ENCODE measurements at places on chromosomes 11 and 22. TPM values are rescaled to one million over a fixed set of nuclear protein-coding genes. Genes with fewer than 3 reads are reported as not detected.
A peak's percentile ranks its signal among the peaks of the same experiment; 100 is the strongest.

The SEC14L3 gene
- total RNA-seq: not detected

DNA sequence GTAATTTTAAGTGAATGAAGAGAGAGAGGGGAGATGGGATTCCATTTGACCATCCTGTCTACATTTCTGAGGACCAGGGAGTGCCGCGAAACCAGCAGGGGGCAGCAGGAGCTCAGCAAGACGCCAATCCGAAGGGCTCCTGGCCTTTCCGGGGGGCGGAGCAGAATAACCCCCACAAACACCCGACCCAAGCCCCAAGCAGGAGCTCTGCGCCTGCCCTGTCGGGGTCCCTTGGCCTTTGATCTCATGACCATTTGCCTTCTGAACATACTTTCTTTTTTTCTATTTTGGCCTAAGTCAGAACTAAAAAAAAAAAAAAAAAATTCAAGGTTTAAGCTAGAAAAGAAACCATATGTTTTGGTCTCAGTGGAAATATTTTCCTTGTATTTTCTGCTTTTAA, 21.9 kb upstream of the SCN2B start:
- DNase-seq: peak; percentile 87

DNA sequence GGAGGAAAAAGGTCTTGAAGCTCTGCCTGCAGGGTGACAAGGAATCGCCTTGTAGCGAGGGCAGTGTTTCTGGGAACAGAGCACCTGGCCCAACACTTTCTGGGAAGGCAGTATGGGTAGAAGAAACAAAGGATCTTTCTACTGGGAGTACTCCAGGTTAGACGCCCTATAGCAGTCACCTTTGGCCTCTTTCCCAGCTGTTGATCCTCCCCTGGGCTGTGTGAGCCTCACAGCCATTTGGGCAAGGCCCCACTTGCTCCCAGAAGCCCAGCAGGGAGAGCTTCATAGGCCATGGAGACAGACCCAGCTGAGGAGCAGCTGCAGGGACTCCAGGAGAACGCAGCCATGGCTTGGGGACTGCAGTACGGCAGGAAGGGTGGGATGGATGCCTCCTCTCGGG, 1.2 kb downstream of the SLCO2B1 start:
- no peak for DNase-seq

DNA sequence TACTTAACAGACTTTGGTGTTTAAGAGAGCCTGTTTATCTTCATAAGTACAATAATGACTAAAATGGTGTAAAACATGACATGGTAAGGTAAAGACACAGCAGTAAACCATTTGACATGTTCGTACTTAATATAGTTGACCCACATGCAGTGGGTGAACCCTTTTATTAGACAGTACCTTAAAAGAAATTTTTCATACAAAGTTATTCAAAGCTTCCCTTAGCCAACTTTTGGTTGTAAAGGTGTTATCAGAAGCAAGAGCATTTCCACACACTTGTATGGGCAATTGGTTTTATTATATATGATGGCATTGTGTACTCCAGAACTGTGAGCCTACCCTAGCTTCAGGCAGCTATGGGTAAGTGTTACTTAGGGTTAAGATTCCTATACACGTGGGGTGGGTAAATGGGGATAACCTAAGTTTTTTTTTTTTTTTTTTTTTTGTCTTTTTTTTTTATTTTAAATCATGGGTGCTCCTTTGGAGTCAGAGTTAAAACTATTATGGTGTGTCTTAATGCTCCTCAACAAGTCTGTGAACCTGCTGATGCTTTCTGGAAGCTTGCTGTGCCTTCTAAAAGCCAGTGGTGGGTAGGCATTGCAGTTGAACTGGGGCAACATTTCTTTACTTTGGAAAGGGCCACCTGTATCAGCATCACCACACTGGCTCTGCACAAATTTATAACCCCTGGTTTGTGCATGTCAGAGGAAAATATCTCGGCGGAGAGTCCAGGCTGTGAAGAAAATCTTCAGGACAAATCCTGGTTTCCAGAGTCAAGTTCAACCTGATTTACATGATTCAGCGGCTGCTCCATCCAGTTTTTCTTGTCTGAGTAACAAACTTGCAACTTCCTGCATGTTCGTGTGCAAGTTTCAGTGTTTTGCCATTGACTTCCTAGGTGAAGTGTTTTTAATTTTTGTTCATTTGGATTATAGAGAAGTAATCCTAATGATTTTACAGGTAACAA, 3.3 kb downstream of the PCF11 start:
- DNase-seq: peak; percentile 36

The JAML gene
- 0.74 TPM for total RNA-seq

DNA sequence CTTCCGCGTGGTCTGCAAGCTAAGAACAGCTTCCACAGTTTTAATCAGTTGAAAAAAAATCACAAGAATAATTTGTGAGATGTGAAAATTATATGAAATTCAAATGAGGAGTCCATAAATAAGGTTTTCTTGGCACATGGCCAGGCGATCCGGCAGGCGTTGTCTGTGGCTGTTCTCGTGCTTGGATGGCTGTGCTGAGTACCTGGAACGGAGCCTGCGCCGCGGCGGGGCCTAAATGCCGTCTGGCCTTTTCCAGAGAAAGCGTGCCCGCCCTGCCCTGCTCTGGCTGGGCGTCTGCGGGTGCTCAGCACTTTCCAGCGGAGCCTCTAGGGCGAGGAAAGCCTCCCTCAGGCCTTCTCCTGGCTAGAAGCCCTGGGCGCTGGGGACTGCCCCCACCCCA, 41.8 kb downstream of the OSBPL5 start:
- DNase-seq: no peak

DNA sequence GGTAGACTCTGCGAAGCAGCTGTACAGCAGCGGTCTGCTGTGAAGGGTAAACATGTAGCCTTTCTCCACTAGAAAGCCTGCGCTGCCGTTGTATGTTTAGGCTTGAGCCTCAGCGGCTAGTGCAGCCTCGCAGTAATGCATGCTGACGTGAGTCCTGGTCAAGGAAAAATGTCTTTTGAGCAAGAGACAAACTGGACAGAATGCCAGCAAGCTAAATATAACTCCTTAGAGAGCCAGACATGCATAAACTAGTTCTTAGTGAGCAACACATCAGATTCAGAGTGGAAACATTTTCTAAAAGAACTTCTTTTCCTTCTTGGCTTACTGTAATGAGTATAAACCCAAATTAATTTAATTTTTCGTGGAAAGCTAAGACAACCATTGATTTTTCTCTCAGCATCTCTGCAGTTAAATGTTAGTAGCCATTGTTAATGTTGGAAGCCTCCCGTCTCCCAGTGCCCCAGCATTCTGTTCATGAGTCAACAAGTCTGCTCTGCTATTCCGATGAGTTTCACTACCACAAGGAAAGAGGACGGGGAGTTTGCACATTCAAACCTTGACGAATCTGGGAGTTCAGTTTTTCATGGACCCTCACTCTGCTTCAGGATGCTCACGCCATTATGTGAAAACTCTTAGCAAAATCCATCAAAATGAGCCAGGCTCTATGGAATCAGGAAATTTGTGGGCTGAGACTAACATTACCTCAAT, 51.4 kb downstream of the JAM3 start:
- DNase-seq: no peak

The VSIG10L2 gene
- not detected for total RNA-seq

GRCh38 chr22:26359156-26359555, 69.9 kb upstream of the ASPHD2 start:
- DNase-seq: no peak

DNA sequence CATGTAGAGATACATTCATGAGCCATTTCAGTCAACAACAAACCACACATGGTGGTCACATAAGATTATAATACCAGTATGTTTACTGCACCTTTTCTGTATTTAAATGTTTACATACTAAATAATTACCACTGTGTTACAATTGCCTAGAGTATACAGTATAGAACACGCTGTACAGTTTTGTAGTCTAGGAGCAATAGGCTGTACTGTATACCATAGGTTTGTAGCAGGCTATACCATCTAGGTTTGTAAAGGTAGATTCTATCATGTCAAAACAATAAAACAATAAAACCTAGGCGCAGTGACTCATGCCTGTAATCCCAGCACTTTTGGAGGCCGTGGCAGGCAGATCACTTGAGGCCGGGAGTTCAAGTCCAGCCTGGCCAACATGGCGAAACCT, 1.1 kb downstream of the TRIM48 start:
- no peak for DNase-seq

- DNase-seq: no peak
These were observed 264.6 kb upstream of the PLET1 start for GRCh38 chr11:112525270-112525669.

- DNase-seq: no peak
These were observed 5.1 kb downstream of the SSTR3 start for GRCh38 chr22:37206841-37207821.

DNA sequence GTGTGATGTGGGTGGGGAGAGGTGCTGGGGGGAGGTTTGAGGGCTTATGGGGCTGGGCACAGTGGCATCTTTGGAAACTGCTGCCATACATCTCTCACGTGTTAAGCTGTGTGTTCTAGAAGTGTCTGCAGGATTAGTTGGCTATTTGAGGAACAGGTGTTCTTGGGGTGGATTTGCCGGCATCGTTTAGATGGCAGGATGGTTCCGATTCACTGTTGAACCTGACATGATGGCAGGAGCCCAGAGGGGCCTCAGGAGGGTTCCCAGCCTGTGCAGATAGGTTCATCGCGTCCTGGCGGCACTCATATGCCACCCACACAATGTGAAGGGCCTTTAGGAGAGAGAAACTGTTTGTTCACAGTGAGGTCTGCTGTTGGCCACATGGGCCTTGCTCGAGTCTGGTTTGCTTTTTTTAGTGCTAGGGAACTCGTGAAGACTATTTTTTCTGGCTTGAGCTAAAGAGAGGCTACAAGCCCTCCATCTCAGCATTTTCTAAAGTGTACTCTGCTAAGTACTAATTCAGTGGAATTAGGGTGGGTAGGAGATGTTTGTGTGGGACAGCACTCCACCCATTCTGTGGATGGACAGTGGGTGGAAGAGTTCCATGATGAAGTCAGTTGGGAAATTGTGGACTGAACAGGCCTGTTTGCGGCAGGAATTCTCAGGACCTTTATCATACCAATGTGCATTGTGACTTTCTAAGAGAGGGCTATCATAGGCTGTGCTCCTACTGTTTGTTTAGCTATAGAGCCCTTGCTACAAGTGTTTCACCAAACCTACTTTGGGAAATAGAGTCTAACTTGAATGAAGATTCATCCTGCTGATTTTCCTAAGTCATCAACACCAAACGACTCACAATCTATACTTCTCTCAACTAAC, 55.4 kb upstream of the PLET1 start:
- no peak for DNase-seq

- DNase-seq: no peak
These were observed 252.1 kb upstream of the PITPNB start for GRCh38 chr22:28171115-28171514.

The CCND1 gene
- total RNA-seq: not detected

The RAG1 gene
- not detected for total RNA-seq

GRCh38 chr22:28112548-28113043, 193.5 kb upstream of the PITPNB start:
- peak; percentile 40 for DNase-seq

GRCh38 chr11:115580927-115581680, 76.9 kb upstream of the CADM1 start:
- no peak for DNase-seq

The MRGPRF gene
- total RNA-seq: not detected

The MPEG1 gene
- 12.4 TPM for total RNA-seq
